Right kidney (tissue), 9 donors: ENCODE measurements at places on chromosomes 5 and 9.

DNA sequence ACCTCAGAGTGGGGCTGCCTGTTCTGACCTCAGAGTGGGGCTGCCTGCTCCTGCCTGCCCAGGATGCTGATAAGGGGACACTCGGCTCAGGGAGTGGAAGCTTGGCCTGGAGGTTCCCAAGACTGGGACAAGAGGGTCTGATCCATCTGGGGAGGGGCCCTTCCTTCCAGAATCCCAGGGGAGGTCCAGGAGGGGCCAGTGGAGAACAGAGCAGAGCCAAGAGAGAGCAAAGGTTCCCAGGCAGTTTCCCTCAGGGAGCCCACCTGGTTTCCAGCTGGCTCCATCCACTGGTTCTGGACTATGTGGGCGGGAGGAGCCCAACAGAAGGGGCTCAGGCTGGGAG is 49.1 kb upstream of the RNU6ATAC start:
- no peak for DNase-seq

GRCh38 chr5:19547640-19548039 is 440.4 kb downstream of the CDH18 start:
- DNase-seq, result no peak

- no peak for DNase-seq
These were observed 183.3 kb downstream of the MAST4 start for GRCh38 chr5:66779528-66779927.

- DNase-seq, result no peak
These were observed 38.0 kb downstream of the WHRN start for GRCh38 chr9:114467226-114467750.

- DNase-seq, result no peak
These were observed 23.0 kb upstream of the TMOD1 start for GRCh38 chr9:97478301-97478981.

DNA sequence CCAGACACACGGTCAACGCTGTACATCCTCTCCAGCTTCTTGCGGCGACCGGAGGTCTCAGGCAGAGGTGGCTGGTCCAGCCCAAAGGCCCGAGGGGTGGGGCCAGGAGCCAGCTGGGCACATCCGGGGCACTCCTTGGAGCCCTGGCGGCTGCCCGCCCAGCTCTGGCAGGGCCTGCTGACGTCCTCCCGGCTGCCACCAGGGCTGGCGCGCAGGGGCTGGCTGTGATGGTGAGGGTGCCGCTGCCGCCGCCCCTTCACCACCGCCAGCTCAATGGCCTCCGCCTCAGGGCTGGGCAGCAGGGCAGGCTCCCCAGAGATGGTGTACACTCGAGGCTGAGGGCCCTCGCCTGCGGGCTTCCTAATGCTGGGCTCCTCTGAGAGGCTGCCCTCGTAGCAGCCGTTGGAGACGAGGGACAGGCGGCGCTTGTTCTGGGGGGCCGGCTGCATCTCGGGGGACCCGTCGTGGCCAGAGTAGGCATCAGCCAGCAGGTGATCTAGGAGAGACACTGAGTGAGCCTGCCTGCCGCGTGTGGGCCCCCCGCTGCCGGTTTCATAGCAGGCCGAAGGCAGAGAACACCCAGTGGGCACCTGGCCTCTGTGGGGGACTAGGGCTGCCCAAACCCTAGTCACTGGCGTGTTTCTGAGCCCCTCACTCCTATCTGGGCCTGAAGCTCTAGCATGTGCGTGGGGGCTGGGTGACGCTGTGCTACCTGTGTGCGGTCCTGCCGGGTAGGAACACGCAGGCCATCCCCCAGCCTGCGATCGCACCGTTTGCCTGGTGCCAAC is 1.5 kb downstream of the NSMF start:
- DNase-seq, result peak; percentile 39

DNA sequence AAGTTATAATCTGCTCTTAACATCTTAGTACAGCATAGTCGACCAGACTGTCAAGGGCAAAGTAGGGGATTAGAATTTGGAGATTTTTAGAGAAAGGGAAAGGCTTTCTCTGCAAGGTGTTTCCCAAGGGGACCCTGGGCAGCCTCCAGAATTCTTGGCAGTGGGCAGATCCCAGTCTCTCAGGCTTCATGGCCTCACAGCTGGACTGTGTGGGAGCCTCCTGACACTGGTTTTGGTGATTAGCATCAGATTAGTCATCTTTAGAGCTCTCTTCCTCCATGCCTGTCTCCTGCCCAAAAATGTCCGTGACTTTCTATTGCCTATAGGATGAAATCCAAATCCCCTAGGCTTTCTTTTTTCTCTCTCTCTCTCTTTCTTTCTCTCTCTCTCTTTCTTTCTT is 370.7 kb downstream of the ZSWIM6 start:
- no peak for DNase-seq

DNA sequence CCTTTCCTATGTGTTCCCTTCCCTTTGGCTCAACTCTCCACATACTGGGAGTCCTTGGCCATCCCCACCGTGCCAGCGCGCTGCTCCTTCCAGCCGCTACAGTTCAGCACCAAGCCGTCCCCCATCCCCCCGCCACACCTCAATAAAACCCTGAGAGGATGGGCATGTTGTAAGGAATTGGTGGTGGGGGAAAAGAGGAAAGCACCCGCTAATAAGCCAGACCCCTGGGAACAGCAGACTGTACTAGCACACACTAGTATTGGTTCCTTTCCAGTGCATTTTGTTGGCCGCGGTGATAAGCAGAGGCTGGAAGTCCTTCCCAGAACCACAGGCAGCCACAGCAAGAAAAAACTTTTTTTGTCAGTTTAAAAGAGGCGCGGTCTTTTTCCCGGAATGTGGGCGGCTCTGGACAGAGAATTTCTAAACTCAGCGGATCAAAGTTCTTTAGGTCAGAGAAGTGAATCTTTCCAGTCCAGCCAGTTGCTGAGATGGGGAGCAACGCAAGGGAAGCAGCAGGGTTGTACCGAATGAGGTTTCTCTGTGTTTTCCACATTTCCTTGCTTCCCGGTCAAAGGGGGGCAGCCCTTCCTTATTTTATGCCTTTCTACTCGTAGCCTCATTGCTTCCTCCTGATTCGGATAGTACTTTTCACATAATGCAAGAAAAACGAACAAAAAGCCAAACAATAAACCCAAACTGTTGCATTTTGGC is 2.1 kb downstream of the CHSY3 start:
- DNase-seq, result peak; percentile 49

DNA sequence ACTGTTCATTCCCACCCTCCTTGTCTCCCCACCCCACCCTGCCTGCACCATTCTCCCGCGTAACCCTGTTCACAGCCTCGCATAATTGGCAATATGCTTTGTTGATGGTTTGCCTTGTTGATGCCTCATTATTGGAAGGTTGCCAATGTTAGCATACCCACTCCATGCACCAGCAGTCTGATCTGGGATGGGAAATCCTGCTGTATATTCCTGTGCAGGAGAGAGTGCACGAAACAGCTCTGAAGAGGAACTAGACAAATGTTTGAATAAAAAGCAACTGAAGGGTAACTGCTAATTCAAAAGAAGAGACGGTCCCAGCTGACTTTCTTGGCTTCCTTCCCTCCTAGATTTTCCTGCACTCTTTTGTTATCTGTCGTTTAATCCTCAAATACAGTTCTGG is 271.7 kb upstream of the TLE4 start:
- no peak for DNase-seq

DNA sequence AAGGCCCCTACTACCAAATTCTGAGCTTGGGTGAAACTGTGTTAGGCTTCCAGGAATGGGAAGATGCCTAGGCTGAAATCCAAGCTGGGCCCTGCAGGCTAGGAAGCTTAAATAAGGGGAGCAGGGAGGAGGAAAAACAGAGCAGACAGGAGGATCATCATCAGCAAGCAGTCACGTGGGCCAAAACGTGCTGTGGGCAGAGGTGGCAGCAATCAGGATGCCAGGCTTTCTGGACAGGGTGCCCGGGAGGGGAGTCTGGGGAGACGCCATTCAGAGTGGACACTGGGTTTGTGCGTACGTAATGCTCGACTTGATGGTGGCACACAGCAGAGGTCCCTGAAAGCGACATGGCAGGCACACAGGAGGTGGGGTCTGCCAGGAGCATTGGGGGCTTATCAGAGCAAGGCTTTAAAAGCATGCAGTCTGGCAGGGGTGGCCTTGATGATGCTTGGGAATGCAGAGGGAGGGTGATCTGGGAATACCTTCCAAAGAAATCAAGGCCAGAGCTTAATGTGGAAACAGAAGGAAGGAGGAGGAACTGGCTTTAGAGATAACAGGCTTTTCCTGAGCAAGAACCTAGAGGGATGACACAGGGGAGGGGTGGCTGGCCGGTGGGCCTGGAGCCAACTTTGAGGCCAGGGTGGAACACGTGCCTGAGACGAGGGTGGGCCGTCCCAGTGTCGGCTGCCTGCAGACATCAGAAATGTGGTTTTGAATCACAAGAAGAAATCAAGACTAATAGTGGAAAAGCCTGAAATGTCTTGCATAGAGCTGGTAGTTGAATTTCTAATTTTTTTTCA is 212.5 kb downstream of the GADD45G start:
- DNase-seq, result no peak

DNA sequence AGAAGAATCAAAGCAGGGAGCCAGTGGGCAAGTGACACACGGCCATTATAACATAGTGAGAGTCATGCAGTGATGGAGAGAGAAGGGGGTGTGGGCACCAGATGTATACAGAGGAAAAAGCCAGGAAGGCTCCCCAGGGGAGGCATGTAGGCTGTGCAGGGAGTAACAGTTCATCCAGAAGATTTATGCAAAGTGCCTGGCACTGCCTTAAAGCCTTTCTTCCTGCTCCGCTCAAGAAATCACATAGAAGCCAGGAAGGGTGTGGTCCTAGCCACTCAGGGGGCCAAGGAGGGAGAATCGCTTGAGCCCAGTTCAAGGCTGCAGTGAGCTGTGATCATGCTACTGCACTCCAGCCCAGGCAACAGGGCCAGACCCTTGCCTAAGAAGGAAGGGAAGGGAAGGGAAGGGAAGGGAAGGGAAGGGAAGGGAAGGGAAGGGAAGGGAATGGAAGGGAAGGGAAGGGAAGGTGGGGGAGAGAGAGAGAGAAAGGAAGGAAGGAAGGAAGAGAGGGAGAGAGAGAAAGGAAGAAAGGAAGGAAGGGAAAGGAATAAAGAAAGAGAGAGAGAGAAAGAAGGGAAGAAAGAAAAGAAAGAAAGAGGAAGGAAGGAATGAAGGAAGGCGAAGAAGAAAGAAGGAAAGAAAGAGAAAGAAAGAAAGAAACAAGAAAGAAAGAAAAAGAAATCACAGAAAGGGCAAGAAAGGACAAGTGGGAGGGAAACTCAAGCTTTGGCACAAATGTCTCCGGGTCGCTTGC is 89.8 kb downstream of the LHX2 start:
- no peak for DNase-seq

DNA sequence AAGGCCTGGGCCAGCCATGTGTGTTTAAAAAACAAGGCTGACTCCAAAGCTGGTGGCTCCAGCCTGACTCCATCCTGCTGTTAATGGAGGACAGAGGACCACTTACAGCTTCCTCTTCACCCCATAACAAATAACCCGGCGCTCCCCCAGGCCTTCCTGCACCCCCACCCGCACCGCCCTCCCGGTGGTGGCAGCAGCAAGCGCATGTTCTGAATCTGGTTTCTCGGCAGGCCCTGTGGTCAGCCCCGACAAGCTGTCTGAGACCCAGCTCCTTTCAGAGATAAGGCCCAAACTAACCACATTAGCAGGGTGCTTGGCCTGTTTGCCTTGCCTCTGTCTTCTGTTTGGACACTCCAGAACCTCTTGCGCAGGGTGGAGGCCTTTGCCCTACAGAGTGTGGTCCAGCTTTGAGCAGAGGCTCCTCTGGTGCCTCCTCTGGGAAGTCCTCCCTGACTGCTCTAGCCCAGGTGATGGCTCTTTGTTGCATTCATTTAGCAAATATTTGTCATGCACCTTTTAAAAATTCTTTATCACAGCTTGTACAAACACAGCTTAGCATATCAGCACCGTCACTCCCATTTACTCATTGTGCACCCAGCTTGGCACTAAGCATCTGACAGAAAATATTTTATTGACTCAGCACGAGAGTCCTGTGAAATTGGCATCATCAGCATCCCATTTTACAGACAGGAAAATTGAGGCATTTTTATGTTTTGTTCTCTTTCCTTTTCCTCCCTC is 78.4 kb downstream of the NDFIP1 start:
- no peak for DNase-seq

DNA sequence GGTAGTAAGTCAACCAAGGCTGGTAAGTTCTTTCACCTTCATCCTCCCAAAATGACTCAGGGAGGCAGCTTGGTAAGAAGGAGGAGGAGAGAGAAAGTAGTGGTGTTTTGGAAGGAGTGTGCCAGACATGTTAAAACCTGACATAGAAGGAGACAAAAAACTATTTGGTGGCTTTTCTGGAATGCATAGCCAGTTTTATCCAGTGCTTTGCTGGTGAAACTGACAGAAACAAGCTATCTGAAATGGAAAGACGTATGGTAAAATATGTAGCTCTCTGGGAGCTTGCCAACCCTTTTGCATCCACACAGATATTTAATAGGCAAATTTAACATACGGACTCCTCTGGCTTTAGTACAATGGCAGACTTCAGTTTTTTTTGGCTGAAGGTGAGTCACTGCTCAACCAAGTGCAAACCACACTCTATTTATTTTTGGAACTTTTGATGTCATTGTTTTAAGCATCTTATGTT is 45.4 kb downstream of the RAB14 start:
- DNase-seq, result no peak

DNA sequence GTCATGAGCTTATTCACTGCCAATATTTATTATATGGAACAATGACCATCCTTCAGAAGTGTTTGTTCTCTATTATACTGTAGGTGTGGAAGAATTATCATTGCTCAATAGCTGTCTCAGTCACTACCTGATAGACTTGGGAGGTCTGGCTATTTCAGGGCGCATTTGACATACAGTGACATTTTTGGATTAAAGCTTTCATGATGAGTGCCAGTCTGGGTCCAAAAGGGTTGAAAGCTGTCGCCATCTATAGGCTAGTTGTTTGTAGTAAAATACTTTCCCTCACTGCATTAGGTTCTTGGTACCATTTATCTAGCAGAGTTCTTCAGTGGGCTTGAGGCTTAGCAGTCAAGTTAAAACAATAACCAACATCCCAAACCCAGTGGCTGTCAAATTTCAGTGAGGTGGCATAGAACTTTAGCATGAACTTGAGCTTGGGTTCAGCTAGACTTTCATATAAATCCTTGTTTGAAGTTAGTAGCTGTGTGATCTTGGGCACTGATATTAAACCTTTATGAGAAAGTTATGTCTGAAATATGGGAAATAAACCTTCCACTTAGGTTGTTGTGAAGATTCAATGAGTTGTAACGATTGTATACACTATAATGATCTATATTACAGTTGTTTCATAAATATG is 110.5 kb upstream of the CDKN2B start:
- DNase-seq, result no peak

DNA sequence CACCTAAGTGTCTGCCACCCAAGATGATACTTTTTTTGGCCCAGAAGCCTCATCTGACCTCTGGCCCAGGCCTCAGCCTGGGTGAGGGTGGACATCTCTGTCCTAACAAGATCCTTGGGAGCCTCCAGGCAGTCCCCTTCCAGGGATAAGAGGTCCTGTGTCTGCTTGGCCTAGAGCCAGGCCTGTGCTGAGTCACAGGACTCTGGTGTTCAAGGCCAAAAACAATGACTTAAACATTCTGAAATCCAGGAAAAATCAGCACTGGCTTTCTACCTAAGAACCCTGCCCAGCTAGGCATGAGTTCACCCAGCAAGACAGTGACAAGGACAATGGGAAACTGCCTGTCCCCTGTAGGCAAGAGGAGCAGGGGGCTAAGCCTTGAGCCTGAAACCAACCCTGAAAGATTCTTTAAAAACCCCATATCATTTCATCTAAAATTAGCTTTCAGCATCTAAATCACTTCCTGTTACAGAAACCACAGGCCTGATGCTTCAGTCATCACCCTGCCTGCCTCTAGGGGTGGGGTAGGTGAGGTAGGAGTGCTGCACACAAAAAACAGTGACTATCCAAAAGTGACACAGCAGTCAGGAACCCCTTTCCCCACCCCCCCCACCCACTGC is 29.9 kb downstream of the CSF2 start:
- no peak for DNase-seq

- no peak for DNase-seq
These were observed 279.4 kb downstream of the ARL15 start for GRCh38 chr5:54030981-54031380.
